ENCODE measurements at places on chromosomes 2 and 18. TPM values are rescaled to one million over a fixed set of nuclear protein-coding genes. Genes with fewer than 3 reads are reported as not detected.

GRCh38 chr2:39059366-39059952, 61.4 kb downstream of the SOS1 start:
- DNase-seq: no peak

The HOXD8 gene
- total RNA-seq: 0.92 TPM

The OR6B2 gene
- not detected for total RNA-seq

DNA sequence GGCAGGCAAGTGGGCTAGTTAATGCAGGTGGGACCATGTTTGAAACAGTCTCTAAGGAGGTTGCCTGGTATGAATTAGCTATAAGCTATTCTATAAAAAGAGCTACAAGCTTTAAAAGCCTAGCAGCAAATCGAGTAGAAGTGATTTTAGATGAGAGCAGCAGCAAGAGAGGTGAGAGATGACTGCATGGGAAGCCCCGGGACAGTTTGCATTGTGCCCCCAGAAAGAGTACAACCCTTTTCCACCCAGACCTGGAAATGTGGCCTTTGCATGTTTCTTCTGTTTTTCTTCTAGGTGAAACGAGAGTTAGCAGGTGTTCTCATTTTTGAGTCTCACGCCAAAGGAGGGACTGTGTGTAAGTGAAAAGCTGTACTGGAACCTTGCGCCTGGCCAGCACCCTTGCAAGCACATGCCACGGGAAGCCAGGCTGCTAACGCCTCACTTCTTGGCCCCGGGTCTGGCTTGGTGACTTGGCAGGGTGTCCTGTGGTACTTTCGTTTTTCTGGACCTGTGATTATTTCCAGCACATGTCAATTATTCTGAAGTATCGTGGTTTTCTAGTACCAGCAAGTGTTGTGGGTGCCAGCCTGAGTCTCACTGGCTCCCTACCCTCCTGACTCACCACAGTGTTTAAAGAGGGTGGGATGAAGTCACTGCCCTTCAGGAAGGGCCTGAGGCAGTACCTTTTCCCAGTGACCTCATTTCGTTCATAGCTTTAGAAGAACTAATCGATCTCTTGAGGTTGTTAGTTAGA, 90.3 kb upstream of the MAP3K20 start:
- DNase-seq: peak; percentile 59

- no peak for DNase-seq
Measured at GRCh38 chr2:235055891-235056516, 104.2 kb downstream of the SH3BP4 start.

GRCh38 chr18:8787794-8788193, 82.4 kb downstream of the MTCL1 start:
- DNase-seq: no peak

DNA sequence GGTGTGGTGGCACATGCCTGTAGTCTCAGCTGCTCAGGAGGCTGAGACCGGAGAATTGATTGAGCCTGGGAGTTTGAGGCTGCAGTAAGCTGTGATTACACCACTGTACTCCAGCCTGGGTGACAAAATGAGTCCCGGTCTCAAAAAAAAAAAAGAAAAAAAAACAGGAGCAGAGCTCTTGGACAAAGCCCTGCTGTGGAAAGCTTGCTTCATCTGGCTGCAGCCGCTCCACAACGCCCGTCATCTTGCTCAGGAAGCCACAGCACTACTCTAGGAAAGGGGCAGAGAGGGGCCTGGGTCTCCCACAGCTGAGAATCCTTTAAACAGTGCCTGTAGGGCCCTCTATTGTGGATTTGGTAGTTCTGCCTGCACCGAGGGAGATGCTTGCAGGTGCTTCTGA, 11.0 kb downstream of the ATG4B start:
- no peak for DNase-seq

DNA sequence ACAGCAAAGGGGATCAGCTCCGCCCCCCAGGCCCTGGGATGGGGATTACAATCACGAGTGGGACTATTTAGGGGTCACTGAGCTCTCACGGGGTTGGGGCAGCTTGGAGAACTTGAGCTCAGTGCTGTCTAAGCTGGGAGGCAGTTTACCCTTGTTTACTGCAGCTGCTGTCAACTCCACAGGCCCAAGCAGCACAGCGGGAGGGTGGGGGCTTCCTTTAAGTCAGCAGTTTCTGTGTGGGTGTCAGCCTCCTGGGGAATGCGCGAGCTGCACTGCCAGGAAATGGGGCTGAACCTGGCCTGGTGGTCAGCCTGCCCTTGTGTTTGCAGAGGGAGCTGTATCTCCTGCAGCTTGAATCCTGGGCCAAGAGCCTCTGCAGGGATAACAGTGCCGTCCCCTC, 29.8 kb downstream of the TOGARAM2 start:
- peak; percentile 57 for DNase-seq

The STRADB gene
- total RNA-seq: 81.4 TPM

GRCh38 chr2:191678437-191679100, 633 bp downstream of the NABP1 start:
- peak; percentile 64 for DNase-seq

The PDE11A gene
- total RNA-seq: 4.4 TPM

The TSGA10 gene
- 4.7 TPM for total RNA-seq

DNA sequence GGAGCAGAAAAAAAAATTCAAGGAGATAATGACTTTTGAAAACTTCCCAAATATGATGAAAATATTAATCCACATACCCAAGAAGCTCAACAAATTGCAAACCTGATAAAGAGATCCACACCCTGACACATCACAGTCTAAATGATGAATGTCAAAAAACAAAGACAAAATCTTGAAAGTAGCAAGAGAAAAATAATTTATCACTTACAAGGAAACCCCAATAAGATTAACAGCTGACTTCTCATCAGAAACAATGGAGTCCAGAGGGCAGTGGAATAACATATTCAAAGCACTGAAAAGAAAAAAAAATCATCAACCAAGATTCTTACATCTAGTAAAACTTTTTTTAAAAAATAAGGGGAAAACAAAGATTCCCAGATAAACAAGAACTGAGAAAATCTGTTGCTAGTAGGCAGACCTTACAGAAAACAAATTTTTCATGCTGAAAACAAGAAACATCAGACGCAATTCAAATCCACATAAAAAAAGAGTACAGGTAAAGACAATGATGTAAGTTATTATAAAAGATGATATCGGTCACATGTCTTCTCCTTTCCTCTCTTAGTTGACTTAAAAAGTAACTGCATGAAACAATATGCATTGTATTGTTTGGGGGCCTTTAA, 21.3 kb downstream of the SLC66A2 start:
- DNase-seq: no peak

DNA sequence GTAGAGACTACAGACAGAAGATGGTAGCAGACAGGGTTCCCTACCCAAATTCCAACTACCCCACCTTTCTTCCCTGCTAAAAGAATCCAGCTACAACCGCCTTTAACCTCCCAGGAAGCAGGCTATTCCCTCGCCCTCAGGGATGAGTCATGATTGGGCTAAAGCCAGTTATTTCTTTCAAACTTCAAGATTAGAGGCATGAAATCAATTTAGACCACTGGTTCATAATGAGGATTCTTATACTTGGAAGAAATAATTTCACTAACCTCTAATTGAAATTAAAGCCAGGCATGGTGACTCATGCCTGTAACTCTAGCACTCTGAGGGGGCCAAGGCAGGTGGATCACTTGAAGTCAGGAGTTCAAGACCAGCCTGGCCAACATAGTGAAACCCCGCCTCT, 20.0 kb downstream of the TRIP12 start:
- DNase-seq: no peak

- peak; percentile 48 for DNase-seq
Measured at GRCh38 chr2:168434146-168434545, 21.9 kb upstream of the CERS6 start.

DNA sequence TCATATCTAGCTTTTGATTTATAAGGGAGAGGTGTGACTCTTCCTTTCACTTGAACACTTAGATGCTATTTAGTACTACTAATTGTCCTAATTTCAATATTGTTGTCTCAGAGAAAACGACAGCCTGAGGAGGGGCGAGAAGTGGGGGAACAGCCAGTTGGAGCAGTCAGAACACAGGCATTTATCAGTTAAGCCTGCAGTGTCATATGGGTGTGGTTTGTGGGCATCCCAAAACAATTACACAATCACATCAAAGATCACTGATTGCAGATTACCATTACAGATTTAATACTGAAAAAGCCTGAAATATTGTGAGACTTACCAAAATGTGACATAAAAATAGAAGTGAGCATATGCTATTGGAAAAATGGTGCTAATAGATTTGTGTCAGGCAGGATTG, 15.8 kb downstream of the TMEM131 start:
- DNase-seq: no peak

GRCh38 chr18:42052122-42052708, 97.2 kb downstream of the PIK3C3 start:
- no peak for DNase-seq

DNA sequence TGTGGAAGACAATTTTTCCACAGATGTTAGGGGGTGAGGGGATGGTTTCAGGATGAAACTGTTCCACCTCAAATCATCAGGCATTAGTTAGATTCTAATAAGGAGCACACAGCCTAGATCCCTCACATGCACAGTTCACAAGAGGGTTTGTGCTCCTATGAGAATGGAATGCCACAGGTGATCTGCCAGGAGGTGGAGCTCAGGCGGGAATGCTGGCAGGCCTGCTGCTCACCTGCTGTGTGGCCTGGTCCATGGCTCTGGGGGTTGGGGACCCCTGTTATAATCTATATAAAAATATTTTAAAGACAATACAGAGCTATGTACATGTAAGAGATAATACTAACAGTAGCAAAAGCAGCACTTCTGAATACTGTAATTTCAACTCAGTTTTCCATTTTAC, 19.2 kb downstream of the CWC22 start:
- no peak for DNase-seq

The XDH gene
- total RNA-seq: not detected

DNA sequence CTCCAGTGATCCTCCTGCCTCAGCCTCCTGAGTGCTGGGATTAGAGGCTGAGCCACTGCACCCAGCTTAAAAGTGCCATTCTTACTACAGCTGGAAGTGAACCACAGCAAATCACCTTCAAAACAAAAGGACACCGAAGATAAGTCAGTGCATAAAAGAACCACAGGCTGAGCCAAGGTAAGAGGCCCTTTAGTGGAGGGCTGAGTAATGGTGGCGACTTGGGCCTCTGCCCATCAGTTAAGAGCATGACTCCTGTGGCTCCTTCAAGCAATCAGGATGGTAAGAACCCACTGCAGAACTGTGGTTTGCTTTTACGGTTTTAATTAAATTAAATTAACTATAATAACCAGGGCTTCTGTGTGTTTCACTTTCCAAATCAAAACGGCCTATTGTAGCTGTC, 75.1 kb downstream of the CTAGE1 start:
- DNase-seq: no peak

- DNase-seq: no peak
Measured at GRCh38 chr2:4973973-4974372, 718.2 kb upstream of the SOX11 start.

DNA sequence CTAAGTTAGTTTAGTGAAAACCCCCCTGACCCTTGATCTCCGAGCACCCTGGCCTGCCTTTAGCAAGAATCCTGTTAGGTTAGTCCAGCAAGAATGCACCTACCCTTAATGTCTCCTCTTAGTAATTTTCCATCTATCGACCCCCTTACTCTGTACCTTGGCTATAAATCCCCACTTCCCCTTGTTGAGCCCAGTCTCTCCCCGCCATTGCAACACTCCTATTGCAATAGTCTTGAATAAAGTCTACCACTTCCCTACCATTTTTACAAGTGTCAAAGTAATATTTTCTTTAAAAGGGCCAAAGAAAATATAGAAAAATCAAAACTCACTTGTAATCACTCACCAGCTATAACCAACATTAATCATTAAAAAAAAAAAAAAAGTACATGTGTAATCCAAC, 4.2 kb upstream of the ZBTB7C start:
- no peak for DNase-seq

DNA sequence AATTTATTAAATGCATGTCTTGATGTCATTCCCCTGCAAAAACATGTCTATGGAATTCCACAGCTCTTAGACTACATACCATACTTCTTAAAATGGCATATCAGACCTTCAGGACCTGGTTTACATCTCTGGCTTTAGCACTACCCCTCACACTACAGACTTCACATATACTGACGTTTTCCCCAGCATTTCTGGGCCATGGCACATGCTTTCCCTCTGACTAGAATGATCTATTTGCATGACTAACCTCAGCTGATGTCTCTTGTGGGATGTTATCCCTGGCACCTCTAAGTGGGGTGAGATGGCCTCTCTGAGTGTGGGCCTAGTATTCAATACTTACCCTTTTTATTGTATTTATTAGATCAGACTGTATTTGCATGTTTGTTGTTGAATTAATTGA, 381.6 kb downstream of the ERBB4 start:
- no peak for DNase-seq

The STK11IP gene
- total RNA-seq: 14.0 TPM

The CDCA7 gene
- total RNA-seq: 1.4 TPM

DNA sequence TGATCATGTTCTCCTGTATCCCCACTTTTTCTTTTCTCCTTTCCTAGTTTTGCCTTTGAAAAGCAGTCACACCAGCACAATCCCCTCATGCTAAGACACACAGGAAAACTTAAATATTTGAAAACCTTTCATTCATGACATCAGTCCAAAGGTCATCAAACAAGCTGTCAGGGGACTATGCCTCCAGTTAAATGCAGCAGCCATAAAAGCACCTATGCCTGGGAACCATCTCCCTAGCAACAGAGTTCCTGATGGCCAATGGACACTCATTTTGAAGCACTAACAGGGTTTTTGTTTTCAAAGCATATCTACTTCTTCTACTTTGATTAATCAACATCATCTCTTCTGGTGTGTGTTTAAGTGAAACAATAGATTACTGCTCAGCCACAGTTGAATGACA, 286.4 kb upstream of the PARD3B start:
- DNase-seq: no peak

DNA sequence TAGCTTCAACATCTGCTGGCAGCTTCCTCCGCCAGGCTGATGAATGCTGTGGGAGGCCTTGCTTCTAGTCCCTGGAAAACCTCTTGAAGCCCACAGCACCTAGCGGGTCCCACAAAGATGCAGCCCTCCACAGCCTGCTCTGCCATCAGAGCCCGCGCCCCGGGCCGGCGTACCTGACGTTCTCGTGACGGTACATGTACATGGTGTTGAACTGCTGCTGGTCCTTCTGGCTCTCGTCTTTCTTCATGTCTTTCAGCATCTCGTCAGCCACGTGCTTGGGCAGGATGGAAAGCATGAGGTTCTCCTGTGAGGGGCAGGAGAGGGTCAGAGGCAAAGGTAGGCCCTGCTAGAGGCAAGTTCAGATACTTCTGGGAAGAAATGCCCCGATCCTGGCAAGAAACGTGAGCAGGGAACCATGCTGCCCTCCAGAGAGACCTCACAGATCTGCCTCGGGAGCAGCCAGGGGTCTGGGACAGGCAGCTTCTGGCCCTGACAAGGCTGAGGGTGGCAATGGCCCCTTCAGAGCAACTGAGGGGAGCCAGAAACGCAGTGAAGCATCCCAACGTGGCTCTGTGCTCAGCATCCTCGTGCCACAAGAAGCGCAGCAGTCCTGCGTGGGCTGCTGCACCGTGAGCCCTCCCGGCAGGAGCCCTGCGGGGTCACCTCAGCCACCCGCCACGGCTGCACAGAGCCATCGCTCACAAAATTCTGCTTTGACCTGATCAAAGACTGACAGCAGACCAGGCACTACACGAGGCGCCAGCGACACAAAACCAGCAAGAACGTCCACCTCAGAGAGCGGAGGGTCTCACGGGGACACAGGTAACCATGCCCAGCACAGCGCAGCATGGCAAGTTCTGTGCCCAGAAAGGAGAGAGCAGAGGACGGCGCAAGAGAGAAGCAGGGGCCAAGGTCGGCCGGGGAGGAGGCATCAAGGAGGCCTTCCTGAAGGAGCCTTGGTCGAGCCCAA, 49.1 kb downstream of the CENPO start:
- DNase-seq: no peak

The FSIP2 gene
- 0.20 TPM for total RNA-seq

The LIPG gene
- not detected for total RNA-seq

Data from left ventricle myocardium superior (tissue), 1 donor.